Amniotic epithelial cell (primary cell): ENCODE measurements at places on chromosomes 3 and 15.

DNA sequence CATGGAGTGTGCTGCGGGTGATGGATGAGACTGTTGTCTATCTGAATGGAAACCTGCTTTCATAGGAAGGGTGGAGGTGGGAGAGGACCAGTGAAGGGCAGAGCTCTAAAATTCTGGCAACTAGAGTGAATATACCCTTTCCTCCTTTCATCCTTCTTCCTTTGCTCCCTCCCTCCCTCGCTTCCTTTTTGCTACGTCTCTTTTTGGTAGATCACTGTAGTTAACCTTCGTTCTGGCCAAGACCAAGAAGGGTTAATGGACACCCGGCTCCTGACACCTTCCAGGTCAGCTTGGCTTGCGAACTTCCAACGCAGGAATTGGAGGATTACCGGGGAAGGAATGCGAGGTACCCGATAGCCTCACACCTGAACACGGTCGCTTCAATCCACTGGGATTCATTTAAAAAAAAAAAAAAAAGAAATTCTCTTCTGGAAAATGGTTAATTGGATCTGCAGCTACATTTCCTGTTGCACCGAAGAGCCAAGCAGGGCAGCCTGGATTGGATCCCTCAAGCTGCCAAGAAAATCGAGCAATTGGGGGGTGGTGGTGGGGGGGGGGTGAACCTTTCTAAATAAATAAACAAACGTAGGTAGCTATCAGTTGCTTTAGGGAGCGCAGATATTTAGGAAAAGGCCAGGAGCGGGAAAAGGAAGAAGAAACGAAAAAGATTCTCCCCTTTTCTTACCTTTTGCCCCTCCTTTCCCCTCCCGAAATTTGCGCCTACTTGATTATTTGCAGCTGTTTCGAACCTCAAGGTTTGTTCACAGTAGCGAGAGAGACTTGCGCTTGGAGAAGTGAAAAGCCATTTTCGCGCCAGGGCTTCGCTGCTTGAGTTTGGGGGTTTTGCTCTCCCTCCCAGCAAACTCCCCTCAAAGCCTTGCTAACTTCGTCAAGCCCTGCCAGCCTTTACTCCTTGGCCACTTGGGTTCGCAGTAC, 9.5 kb upstream of the NR2F2 start:
- no peak for DNase-seq

- DNase-seq = no peak
Measured at GRCh38 chr3:79056498-79056897, 711.3 kb downstream of the ROBO1 start.

GRCh38 chr3:21330293-21330692, 420.7 kb downstream of the ZNF385D start:
- peak; percentile 12 for DNase-seq

GRCh38 chr3:14256561-14257342, 78.1 kb downstream of the LSM3 start:
- no peak for DNase-seq

DNA sequence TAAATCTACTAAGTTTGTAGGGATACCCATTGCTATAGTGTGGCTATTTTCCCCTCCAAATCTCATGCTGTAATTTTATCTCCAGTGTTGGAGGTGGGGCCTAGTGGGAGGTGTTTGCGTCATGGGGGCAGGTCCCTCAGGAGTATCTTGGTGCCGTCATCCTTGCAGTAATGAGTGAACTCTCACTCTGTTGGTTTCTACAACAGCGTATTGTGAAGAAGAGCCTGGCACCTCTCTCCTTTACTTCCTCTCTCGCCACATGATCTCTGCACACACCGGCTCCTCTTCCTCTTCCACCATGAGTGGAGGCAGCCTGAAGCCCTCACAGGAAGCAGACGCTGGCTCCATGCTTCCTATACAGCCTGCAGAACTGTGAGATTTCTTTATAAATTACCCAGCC, 34.0 kb upstream of the TRPM1 start:
- no peak for DNase-seq

- DNase-seq = no peak
Measured at GRCh38 chr15:40282147-40282868, 556 bp downstream of the ANKRD63 start.

DNA sequence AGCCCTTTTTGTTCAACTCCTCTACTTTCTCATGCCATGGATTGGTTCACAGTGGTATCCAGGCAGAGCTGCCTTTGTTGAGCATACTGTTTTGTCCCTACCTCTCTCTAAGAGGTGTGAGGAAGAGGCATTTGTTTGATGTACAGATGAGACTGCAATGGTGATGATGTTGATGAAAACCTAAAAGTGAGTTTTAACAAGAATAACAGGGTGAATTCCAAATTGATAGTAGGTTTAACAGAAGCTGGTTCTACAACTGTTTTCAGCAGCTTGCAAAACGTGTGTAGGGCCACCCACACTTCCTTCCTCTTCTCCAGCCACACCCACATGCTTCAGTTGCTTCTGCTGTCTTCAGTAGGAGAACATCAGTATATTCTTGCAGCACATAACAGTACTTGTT, 10.2 kb downstream of the SNRK start:
- DNase-seq = no peak

DNA sequence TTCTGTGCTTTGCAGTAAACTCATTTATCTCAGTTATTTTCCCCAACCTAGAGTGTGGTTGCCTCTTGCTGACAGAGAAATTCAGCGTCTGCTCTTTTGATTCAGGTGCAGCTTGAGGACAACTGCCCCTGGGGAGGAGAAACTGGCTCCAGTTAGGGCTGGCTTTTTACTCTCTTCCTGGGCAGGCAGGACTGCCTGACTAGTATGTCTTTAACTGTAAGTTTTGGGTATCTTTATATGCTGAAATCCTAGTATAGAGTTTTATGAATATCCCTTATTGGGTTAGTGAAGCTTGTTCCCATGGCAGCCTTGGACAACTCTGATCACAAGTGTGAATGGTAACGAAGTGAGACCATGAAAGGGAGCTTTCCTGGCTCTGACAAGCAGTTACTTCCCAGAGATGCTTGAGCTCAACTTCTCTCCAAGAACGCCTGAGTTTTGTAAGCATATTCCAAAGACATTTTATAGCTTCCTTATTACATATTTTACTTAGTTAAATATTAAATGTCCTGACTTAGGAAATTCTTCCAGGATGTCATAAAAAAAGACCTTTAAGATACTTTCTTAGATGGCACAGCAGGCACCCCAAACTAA, 27.1 kb downstream of the CCNB2 start:
- DNase-seq = no peak

GRCh38 chr3:125605756-125606155, 10.5 kb upstream of the OSBPL11 start:
- no peak for DNase-seq

- peak; percentile 86 for DNase-seq
Measured at GRCh38 chr15:45177285-45177684, 10.5 kb downstream of the SHF start.

- peak; percentile 96 for DNase-seq
Measured at GRCh38 chr15:40787344-40787841, 17.6 kb downstream of the C15orf62 start.

GRCh38 chr3:37582086-37582485, 279.6 kb upstream of the CTDSPL start:
- no peak for DNase-seq

GRCh38 chr3:154954757-154955156, 125.4 kb upstream of the MME start:
- peak; percentile 80 for DNase-seq

- DNase-seq = no peak
Measured at GRCh38 chr3:191198932-191199331, at the start of gene OSTN. Gene OSTN, plus strand, starts transcription at chr3:191199241. Its CDS starts 13,292 bp downstream, at chr3:191212533.

- DNase-seq = no peak
Measured at GRCh38 chr3:45321607-45322391, 66.6 kb upstream of the LARS2 start.

DNA sequence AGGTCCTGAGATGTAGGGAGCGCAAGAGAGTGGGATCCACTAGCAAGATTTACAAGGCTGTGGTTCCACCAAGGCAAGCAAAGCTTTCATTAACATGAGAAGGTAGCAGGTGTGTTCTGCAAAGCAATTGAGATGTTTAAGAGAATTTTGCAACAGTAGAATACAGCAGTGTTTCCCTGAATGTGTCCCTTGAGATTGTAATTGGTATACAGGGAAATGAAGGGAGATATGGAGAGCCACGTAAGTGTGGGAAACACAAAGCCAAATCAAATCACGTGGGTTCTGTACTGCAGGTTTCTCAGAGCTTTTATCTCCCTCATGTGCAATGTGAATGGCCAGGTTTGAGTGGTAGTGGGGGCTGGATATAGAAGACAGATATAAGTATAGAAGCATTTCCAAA, 67.3 kb downstream of the ATG7 start:
- no peak for DNase-seq

DNA sequence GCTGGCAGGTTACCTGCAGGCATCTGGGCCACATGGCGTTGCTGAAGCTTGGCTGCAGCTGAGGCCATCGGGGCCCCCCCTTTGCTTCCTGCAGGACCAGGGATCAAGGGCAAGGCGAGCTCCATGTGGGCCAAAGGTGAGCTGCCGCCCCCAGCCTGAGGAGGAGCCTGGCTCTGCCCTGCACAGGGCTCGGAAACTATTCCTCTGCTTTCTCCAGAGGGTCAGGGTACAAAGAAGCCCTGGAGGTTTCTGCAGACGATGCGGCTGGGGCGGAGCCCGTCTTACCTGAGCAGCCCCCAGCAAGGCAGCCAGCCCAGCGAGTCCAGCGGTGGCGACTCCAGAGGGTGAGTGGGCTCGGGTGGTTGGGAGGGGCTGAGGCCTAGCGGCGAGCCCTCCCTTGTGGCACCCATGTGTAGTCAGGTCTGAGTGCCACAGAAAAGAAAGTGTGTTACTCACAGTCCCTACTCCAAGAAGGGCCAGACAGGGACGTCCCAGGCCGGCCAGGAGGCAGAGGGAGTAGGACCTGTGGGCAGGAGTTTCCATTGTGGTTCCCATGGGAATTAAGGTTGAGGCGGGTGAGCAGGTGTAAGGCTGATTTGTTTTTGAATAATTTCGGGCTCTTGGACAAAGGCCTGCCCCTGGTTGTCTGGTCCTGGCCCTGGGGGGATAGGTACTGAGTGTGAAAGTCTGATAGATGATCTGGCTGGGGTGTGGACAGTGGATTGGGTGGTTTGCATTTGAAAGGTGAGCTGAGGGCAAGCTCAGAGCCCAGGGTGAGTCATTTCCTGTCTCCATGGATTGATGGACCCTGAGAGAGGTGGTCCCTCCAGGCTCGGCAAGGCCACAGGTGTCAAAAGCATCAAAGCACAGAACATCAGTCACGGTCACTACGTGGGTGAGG, 25.4 kb downstream of the CFAP100 start:
- no peak for DNase-seq

- no peak for DNase-seq
Measured at GRCh38 chr15:81747026-81747425, 298.8 kb downstream of the MEX3B start.

DNA sequence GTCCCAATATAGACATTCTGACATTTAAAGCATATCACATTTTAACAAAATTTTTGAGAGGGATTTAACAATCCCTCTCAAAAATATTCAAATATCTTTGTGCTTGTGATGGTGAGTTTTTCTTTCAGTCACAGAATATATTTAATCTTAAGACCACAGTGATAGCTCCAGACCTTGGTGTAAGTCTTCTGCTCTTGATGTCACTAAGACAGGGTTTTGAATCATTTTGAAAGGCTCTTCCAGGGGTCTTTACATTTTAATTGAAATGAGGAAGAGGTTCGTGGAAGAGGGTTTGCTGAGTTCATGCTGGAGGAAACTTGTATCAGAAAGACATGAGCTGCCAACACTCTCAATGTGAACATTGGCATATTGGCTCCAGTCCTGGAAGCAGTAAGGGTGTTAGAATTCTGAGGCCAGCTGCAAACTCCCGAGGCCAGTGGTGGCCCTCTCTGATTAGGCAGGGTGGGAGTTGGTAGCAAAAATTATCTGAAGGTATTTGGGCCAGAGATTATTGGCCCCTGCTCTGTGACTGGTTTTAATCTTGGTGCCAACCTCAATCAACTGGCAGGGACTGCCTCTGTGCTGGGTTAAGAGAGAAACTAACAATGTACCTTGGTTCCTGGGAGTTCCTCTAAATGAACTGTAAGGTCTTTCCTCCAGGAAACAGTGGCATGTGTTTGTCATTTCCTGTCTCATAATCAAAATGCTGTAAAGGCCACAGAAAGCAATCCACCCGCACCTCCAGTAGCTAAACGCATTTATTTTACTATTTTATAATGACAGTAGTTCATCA, 5.3 kb downstream of the POU1F1 start:
- DNase-seq = no peak
